ENCODE measurements at places on chromosomes 2 and 18. TPM values are rescaled to one million over a fixed set of nuclear protein-coding genes. Genes with fewer than 3 reads are reported as not detected.

The VSNL1 gene
- total RNA-seq, result 0.47 TPM

The CCNYL1 gene
- total RNA-seq, result 3.7 TPM

The CTAGE1 gene
- not detected for total RNA-seq

The LCLAT1 gene
- total RNA-seq, result 7.7 TPM

The LOXHD1 gene
- not detected for total RNA-seq

The ATP8B1 gene
- 10.6 TPM for total RNA-seq

The PDK1 gene
- total RNA-seq, result 7.8 TPM

The MERTK gene
- total RNA-seq, result 0.86 TPM

The PRKAG3 gene
- not detected for total RNA-seq

The TUBA3E gene
- not detected for total RNA-seq

The C2orf80 gene
- not detected for total RNA-seq

The ALPI gene
- not detected for total RNA-seq

The NTSR2 gene
- not detected for total RNA-seq

The ATP5MC3 gene
- total RNA-seq, result 99.9 TPM

The SRD5A2 gene
- total RNA-seq, result not detected

The TAF1B gene
- 18.3 TPM for total RNA-seq

The MREG gene
- total RNA-seq, result 1.6 TPM

The CFAP53 gene
- 0.77 TPM for total RNA-seq

The SERPINB12 gene
- not detected for total RNA-seq

The EGR4 gene
- under 0.01 TPM for total RNA-seq

The RPRM gene
- total RNA-seq, result 0.16 TPM

The EIPR1 gene
- total RNA-seq, result 22.6 TPM

The SPATA3 gene
- not detected for total RNA-seq

The UBE2E3 gene
- total RNA-seq, result 45.5 TPM

The NYAP2 gene
- not detected for total RNA-seq

The CNGA3 gene
- total RNA-seq, result 0.16 TPM

The TEKT4 gene
- not detected for total RNA-seq

The SLC9A2 gene
- not detected for total RNA-seq

The UPP2 gene
- not detected for total RNA-seq

The EMILIN2 gene
- total RNA-seq, result 26.8 TPM

The C2orf66 gene
- under 0.01 TPM for total RNA-seq

The HRH4 gene
- under 0.01 TPM for total RNA-seq

The ABCB11 gene
- under 0.01 TPM for total RNA-seq

The KCTD18 gene
- total RNA-seq, result 25.8 TPM

The SS18 gene
- total RNA-seq, result 83.1 TPM

The MAP4K4 gene
- 216 TPM for total RNA-seq

The CSRNP3 gene
- total RNA-seq, result 2.0 TPM

The IL18RAP gene
- not detected for total RNA-seq

The EPB41L3 gene
- total RNA-seq, result 91.1 TPM

The TRIM43 gene
- not detected for total RNA-seq

The PCARE gene
- total RNA-seq, result not detected

The MROH2A gene
- total RNA-seq, result not detected

The EML6 gene
- total RNA-seq, result 0.17 TPM

The C2orf92 gene
- total RNA-seq, result 1.4 TPM

The ITGA6 gene
- total RNA-seq, result 5.3 TPM

The DAW1 gene
- total RNA-seq, result 0.16 TPM

The VWA3B gene
- 0.16 TPM for total RNA-seq

The CCDC121 gene
- 3.0 TPM for total RNA-seq

The TGFA gene
- not detected for total RNA-seq

The DYNAP gene
- not detected for total RNA-seq

All from bronchial smooth muscle cell (primary cell).